ENCODE measurements at places on chromosomes 3 and 15.

GRCh38 chr3:77816366-77816765 is 776.5 kb downstream of the ROBO2 start:
- no peak for DNase-seq

GRCh38 chr3:73520931-73521461 is 103.7 kb downstream of the PDZRN3 start:
- no peak for DNase-seq

GRCh38 chr15:77589839-77590238 is 42.9 kb downstream of the LINGO1 start:
- DNase-seq = no peak

GRCh38 chr3:100067589-100067988 is 46.7 kb downstream of the FILIP1L start:
- DNase-seq = no peak

GRCh38 chr15:61169275-61169903 is 59.7 kb downstream of the RORA start:
- DNase-seq = no peak
